ENCODE measurements at places on chromosomes 5 and 9.

GRCh38 chr9:343773-344172 lies 129.1 kb downstream of the DOCK8 start:
- no peak for DNase-seq

DNA sequence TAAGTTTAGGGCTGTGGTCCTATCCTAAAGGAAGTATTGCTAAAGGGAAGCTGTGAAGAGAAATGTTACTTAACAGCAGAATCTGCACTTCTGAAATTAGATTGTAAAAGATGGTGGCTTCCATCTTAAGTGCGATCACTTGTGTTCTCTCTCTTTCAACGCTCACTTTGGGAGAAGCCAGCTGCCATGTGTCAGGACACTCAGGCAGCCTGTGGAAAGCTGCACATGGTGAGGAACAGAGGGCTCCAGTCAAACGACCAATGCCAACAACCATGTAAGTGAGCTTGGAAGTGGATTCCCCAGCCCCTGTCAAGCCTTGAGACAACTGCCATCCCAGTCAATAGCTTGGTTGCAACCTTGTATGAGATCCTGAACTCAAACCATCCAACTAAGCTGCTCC lies 51.7 kb upstream of the GLRX start:
- DNase-seq: no peak

DNA sequence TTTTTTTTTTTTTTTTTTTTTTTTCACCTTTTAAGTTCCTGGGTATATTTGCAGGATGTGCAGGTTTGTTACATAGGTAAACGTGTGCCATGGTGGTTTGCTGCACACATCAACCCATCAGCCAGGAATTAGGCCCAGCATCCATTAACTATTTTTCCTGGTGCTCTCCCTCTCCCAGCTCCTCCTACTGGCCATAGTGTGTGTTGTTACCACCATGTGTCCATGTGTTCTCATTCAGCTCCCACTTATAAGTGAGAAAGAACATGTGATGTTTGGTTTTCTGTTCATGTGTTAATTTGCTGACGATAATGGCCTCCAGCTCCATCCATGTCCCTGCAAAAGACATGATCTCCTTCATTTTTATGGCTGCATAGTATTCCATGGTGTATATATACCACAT lies 350.5 kb downstream of the MAN2A1 start:
- no peak for DNase-seq

DNA sequence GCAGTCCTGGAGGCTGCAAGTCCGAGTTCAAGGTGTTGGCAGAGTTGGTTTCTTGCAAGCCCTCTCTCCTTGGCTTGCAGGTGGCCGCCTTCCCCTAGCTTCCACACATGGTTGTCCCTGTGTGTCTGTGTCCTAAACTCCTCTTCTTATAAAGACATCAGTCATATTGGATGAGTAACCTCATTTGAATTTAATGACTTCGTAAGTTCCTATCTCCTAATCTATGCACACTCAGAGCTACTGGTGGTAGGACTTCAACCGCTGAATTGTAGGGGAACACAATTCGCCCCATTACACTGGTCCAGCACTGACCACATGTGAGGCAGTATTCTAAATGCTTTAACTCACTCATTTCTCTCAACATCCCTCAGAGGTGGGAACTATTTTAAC lies 25.9 kb upstream of the ADAMTS2 start:
- no peak for DNase-seq

GRCh38 chr9:131657037-131657377 lies 82.9 kb downstream of the RAPGEF1 start:
- DNase-seq: peak; percentile 42

- no peak for DNase-seq
Observed at GRCh38 chr9:109251080-109251775, 69.6 kb downstream of the EPB41L4B start.

DNA sequence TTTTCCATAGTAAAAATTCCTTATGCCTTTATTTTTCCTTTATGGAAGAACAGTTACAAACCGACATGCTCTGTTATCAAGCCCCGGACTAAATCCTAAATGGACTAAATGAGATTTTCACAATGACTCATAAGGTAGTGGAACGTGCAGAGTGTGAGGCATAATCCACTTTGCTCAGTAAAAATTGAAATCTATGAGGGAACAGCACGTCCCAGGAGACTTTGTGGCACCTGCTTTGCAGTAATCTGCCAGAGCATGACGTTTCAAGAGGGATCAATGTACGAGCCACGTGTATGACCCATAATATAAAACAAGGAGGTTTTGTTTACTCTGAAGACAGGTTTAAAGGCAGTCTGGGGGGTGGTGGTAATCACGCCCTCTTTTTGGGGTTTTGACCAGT lies 83.8 kb upstream of the GNA14 start:
- no peak for DNase-seq

GRCh38 chr5:157544623-157544989 lies 31.0 kb downstream of the ADAM19 start:
- DNase-seq: no peak

DNA sequence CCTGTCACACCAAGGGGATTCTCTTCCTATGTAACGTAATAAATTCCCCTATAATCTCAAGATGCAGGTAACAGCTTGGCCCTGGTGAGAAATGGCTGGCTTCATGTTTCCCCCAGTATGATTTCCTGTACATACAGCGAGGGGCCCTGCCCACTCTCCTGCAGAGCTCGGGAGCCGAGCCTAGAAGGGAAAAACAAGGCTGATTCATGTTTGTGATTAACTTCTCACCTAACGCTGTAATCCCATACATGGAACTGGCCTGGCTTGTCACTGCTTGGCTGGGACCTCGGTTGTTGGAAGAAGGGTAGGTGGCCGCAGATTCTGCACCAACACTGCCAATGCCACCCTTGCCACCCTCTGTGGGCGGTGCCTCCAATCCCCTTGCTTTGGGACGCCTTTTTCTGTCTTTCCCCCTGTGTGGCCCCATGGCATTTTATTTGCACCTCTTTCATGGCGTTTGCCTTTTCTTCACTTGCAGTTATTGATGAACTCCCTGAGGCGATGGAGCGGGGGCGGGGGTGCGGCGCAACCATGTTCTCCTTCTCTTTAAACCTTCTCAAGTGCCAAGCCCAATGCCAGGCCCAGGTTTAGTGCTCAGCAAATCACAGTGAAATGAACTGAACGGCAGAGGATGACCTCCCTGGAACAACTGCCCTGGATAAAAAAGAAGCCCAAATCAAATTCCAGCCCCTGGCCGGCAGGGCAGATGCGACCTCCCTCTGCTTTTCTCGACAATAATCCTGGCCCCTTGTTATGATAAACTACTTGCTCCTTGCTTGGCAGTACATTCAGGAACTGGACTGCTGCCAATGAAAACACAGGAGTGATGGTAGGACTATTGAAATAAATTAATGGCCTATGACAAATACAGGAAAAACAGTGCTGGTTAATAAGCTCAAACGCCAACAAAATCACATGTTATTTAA lies 108.1 kb downstream of the TMEM174 start:
- no peak for DNase-seq

DNA sequence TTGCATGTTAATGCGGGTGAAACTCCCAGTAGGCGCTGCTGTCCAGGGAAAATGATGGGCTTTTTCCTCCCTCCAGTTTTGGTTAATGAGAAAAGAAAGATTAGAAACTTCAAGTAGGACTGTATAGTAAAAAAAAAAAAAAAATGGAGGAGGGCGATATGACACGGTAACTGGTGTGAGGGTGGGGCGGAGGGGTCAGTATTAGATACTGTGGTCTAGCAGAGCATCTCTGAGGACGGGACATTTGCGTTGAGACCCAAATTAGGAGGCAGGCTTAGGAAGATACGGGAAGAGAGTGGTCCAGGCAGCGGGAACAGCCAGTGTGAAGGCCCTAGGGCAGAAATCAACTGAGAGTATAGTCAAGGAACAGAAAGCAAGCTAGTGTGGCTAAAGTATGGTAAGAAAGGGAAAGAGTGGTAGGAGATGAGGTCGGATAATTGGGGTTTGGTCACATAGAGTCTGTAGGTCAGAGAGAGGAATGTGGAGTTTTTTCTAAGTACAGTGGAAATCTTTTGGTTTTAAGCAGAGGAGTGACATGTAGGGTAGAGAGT lies 707 bp downstream of the RMND5B start:
- DNase-seq: no peak

GRCh38 chr5:33576726-33577590 lies 136.2 kb downstream of the TARS1 start:
- DNase-seq: no peak

DNA sequence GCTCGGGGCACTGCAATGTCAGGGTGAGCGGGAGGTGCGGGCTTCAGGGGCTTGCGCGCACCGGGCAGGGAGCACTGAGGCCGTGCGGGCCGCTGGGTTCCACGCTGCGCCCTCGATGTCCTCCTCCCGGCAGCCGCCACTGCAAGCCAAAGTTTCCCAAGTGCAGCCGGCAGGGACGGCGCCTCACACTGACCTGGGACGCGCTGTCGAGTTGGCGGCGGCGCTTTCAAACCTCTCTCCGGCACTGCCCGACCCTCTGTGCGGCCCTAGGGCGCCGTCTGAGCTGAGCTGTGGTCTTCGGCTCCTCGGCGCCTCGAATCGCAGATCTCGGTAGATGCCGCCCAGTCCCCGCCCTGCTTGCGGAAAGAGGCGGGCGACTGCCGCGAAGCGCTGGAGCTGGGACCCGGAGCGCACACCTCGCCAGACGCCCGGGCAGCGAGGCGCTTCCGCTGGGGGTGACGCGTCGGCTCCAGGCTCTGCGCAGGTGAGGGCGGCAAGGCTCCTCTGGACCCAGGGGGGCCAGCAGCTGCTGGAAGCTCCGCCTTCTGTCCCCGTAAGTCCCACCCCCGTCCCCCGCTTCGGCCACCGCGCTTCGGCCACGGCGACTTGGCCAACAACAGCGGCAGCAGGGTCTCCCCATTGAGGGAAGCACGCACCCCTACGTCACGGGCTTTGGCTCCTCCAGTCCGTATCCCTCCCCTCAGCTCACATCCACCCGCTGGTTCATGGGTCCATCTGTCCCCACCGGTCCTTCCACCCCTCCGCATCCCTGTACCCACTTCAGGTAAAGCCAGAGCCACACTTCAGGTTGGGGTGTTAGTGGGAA lies at the start of gene ANKRD34B:
TSS of gene ANKRD34B (minus strand) at position 320 of the 826 bp plus-strand sequence. CDS start 10,261 bp downstream, outside the sequence.
- DNase-seq: no peak

DNA sequence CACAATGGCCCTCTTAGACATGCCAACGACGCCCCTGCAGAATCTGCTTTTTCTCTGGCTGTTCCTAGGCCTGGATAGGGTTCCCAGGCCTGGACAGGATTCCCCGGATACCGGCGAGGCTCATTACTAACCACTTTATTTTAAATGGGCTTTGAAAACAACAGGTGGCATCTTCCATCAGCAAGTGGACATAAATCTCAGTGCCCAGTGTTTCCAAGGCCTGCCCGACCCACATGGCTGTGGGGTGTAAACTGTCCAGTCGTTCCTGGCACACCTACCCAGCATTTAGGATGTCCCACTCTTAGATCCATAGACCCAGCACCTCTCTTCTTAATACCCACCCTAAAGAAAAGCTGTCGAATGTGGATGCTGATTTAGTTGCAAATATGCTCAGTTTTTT lies 896 bp downstream of the CMBL start:
- no peak for DNase-seq

GRCh38 chr9:20753761-20754160 lies 69.7 kb downstream of the FOCAD start:
- DNase-seq: no peak

GRCh38 chr9:84772511-84772910 lies 103.0 kb downstream of the NTRK2 start:
- DNase-seq: no peak

- DNase-seq: no peak
Observed at GRCh38 chr5:54457094-54457862, 1.8 kb downstream of the HSPB3 start.

DNA sequence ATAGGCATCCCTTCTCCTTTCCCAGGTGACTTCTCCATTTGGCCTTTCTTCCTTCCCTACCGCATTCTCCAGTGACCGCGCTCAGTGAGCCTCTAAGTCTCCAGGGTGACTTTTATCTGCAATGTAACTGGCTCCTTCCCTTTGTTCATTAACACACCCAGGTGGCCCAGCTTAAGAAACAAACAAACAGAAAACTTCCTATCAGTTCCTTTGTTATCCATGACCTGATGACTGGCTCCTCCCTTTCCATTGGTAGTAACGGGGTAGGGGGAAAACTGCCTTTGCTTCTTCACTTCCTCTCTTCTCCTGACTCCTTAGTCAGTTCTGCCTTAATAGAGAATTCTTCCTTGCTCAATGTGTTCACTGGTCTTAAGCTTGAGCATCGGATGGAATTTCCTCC lies 7.0 kb upstream of the SH3GL2 start:
- DNase-seq: no peak

- no peak for DNase-seq
Observed at GRCh38 chr5:81948349-81948748, 23.5 kb upstream of the ATG10 start.

DNA sequence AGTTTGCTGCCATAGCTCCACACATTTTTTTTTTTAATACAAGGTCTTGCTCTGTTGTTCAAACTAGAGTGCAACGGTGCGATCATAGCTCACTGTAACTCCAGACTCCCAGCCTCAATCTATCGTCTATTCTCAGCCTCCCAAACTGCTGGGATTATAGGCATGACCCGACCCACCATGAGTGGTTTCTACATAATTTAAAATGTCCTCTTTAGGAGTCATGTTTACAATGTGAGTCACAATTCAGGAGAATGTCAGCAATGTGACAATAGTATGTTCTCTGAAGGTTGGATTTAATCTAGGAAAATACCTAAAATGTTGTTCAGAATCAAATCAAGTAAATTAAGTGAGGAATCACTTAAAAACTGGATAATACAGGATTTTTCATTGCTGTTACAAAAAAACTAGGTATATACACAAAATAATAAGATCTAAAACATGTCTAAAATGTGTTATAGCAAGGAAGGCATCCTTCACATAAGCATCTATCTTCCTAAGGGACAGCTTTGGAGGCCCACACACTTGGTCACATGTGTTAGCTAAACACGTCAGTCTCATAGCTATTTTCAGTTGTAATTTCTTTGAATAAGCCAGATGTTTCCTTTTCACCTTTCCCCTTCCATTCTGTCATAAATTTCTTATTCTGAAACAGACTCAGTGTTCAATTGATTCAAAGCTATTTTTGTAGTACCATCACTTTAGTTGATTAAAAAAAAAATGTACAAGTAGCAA lies 30.0 kb upstream of the ELAVL2 start:
- no peak for DNase-seq

DNA sequence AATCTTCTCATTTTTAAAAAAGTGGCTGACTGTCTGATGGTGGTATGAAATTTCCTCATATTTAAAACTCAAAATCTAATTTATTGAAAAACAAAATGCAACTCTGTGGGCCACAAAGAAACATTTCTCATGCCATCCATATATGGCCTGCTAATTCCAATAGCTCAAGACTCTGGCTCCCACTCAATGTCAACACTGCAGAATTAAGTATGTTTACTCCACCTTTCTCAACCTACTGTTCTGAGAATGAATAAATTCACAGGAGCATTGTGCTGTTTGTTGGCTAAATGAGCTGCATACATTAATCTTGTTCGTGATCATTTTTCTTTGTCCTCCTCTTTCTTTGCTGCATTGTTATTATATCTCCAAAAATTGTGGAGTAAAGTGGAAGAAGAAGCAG lies 79.5 kb upstream of the GABRG2 start:
- DNase-seq: no peak

GRCh38 chr5:109316634-109317033 lies 93.1 kb downstream of the PJA2 start:
- DNase-seq: no peak

Measured in T-helper 9 cell (primary cell).